ENCODE measurements at places on chromosomes 5 and 9. TPM values are rescaled to one million over a fixed set of nuclear protein-coding genes. Genes with fewer than 3 reads are reported as not detected.

DNA sequence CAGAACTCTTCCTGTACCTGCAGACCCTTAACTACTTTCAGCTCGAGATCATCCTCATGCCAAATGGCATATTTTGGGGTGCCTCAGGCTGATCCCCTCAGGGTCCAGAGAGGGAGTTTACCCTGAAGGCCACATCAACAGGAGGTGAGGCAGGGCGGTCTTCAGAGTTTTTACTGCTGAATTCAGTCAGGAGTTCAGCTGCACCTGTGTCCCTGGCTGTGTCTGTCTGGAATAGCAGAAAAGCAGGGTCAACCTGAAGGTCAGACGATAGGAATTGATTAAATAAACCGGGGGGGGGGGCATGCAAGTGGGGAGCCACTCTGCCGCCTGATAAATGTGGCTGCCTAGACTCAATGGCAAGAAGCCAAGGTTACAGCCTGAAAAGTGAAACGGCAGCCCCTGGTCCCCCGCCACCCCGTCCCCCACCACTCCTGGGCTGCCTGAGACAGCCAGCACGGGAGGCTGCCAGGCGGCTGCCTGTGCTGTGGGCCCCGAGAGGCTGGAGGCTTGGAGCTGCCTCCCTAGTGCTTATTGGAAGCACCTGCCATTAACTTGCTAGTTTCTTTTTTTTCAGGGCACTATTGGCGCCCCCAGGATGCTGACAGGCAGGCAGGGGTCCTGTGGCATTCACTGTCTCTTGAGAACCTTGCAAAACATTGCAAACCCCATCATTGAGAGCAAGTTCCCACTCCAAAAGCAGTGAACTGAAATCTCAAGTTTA, 182.7 kb upstream of the PPP1R26 start:
- no peaks in the 10 kb centered on the region for H3K36me3 ChIP-seq
- DNase-seq: no peak
- H3K27ac ChIP-seq: no peak overlapping the region
- H3K4me1 ChIP-seq: no peaks in the 10 kb centered on the region

- peaks cover 22% of the 10 kb centered on the region for H3K4me1 ChIP-seq
- no peak for DNase-seq
- H3K27ac ChIP-seq: no peak overlapping the region
- H3K4me3 ChIP-seq: no peak overlapping the region
- H3K27me3 ChIP-seq: peaks cover 3% of the 10 kb centered on the region
These were observed 217.9 kb upstream of the KLF4 start for GRCh38 chr9:107707428-107707837.

DNA sequence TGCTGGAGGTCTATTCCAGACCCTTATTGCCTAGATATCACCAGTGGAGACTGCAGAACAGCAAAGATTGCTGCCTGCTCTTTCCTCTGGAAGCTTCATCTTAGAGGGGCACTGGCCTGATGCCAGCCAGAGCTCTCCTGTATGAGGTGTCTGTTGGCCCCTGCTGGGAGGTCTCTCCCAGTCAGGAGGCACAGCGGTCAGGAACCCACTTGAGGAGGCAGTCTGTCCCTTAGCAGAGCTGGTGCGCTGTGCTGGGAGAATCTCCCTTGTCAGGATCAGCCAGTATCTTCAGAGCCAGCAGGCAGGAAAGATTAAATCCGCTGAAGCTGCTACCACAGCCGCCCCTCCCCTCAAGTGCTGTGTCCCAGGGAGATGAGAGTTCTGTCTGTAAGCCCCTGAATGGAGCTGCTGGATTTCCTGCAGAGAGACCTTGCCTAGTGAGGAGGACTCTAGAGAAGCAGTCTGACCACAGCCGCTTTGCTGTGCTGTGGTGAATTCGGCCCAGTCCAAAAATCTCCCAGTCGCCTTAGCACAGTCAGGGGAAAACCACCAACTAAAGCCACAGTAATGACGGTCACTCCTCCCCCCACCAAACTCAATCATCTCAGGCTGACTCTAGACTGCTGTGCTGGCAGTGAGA, 124.1 kb downstream of the JAKMIP2 start:
- DNase-seq: no peak
- no peaks in the 10 kb centered on the region for H3K27me3 ChIP-seq
- H3K27ac ChIP-seq: no peak overlapping the region

DNA sequence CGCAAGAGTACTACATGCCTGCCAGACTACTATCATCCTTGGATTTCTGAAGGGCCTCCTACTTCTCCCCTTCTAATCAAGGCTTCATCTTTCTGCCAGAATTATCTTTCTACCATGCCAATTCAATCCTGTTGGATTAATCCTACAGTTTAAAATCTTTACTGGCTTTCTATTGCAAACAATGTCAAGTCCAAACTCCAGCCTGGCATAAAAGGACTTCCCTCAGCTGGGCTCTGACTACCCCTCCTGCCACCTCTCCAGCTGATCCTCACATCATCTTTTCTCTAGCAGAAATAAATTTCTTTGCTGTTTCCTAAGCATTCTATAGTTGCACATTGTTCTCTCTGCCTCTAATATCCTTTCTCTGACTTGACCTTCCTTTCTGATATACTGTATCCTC, 119.7 kb upstream of the RAD23B start:
- no peaks in the 10 kb centered on the region for H3K36me3 ChIP-seq
- no peaks in the 10 kb centered on the region for H3K4me1 ChIP-seq
- H3K27me3 ChIP-seq: no peaks in the 10 kb centered on the region
- H3K4me3 ChIP-seq: no peak overlapping the region

The AGXT2 gene
- not detected for total RNA-seq
